ENCODE measurements at places on chromosomes 4 and X.

- DNase-seq, result no peak
These were observed 1.7 kb downstream of the OCIAD1 start for GRCh38 chr4:48832571-48832970.

- no peak for DNase-seq
These were observed 872.5 kb upstream of the SLIT2 start for GRCh38 chr4:19379191-19379708.

DNA sequence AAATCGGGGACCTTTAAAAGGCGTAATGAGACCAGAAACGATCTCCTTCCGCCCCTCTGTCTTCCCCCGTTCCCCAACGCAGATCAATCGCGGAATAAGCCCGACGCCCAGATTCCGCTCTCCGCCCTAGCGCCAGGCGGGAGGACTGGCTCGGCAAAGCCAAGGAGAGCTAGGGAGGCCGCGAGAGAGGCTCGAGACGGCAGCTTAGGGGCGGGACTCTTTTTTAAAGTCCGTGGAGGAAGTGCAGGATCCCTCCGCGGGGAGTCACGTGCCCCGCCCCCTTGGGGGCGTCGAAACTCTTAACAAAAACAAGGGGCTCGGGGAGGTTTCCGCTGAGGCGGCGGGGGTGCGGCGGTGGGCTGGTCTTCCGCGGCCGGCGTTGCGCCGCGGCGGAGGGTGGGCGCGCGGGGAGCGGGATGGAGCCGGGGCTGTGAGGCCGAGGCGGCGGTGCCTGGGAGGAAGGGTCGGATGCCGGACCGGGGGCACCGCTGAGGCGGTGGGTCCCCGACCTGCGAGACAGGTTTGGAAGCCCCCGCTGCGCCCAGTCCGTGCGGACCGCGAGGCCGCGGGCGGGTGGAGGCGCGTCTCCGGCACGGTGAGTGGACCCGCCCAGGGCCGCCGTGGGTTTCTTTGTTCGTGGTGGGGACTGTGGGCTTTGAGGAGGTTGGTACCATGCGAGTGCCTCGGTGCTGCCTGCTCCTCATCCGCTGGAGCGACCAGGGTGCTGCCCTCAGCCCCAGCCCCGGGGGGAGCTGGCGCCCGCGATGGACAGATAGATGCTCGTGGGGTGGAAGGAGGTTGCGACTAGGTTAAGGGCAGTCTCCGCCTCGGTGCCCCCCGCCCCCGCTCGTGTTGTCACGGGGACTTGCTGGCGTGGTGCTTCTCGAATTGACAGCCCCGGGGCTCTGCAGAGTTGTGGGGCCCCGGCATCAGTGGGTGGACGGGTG, at the start of gene CCNG2:
TSS of gene CCNG2 (plus strand) at position 296 of the 947 bp plus-strand sequence. CDS start 1,326 bp downstream, outside the sequence.
- DNase-seq, result peak; percentile 95

DNA sequence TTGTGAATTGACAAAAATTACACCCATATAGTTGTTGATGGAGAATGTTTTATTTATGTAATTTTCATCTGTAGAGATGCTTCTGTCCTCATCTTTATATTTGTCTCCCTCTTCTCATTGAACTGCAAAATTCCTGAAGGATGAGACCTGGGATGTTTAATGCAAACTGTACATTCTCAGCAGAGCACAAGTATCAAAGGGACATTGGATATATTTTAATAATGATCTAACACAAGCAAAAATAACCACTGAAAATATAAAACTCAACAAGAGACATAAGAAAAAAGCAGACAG, 28.6 kb downstream of the UGDH start:
- DNase-seq, result no peak

DNA sequence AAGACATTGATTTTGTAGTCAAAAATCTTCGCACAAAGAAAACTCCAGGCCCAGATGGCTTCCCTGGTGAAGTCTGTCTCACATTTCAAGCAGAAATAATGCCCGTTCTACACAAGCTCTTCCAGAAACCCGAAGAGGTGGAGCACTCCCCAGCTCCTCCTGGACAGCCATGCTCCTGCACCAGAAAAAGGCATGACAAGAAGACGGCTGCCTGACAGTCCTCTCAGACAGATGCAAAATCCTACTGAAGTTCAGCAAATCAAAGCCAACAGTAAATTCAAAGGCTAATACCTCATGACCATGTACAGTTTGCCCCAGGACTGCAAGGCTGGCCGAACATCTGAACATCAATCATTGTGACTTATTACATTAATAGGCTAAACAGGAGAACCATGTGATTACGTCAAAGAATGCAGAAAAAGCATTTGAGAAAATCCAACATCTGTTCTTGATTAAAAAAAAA, 30.8 kb upstream of the MXD4 start:
- DNase-seq, result no peak

DNA sequence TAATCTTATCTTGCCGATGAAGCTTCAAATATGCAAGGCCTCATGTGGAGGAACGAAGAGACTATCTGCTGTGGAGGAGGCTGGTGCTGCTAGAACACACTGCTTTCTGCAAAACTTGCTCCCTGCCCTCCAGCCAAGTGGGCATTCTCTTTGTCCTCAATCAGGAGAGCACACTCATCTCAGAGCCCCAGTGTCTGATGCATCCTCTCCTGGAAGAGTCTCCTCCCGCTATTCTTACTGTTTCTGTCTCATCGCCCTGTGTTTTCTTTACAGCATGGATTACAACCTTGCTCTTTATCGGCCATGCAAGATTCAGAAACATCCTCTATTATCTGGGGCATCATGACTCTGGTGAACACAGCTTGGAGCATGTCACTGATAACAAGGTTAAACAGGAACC, 68.2 kb upstream of the MTNR1A start:
- DNase-seq, result no peak

DNA sequence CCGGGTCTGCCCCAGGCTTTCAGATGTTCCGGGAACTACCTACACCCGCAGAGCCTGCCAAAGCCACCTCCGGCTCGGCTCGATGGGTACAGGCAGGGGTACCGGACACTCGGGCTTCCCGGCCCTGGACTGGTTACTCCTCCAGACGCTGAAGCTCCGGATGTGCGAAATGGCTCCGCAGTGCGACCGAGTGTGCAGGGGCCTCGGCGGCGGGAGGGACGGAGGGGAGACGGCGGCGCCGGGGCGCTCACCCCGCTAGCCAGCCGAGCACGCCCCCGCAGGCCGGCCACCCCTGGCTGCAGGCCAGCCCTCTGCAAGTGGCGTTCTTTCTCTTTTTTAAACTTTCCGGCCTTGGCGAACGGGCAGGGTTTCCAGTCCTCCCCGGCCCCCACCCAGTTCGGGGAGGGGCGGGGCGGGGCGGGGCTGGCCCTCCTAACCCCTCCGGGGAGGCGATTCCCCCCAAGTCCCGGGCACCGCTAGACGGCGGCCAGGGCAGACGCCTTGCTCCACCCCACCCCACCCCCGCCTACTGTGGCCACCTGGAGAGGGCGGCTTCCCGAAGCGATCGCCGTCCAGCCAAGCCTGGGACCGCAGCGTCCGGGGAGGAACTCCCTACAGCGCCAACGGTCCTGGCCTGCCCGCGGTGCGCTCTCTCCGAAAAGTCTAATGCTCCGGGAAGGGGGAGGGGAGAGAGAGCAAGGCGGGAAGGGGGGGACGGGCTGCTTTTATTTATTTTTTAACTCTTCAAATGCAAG, 7.5 kb downstream of the BCOR start:
- DNase-seq, result no peak

DNA sequence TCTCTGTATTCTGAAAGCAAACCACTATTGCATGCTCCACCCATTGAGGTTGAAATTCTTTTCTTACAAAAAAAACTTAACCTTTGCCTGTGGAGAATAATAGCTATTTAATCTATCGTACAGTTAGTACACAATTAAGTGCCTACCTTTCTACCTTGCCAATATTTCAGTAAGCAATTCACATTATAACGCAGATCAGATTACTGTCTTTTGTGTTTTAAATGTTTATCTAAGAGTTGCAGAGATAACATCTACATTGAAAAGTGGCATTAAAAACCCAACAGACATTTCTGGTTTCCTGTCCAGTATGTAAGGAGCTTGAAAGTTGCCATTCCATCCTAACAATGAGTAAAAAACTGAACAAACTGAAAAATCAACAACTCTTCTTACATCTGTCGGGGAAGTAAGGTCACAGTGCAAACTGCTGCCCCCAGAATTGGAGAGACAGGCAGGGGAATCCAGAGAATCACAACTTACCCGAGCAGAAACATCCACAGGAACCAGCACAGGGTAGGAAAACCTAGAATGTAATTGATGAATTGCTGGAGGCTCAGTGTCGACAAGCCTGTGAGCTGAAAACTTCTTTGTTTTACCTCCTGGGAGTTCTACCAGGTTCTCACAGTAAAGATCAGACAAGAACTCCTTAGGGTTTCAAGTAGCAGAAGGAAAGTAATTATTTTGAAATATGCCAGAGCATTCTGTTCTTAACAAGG, 27.3 kb upstream of the ACSL4 start:
- no peak for DNase-seq

GRCh38 chrX:152658302-152658701, 20.6 kb downstream of the GABRQ start:
- DNase-seq, result no peak

DNA sequence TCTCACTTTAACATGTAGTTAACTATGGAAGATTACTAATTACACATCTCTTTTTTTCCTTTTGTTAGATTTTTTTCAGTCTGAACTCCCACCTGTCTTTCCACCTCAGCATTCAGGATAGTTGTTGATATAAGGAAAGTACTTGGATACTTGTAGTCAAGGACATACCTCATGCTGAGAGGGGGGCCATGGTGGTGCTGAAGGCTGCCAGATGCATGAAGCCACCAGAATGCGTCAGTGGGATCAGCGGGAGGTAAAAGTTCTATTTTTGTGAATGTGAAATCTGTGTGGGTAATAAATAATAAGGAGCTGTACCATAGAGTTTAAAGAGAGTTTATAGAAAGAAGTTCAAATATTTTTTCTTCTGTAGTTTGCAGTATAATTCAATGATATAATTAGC, 13.1 kb upstream of the NDST4 start:
- DNase-seq, result no peak

GRCh38 chr4:137213372-137214173, 318.7 kb downstream of the PCDH18 start:
- no peak for DNase-seq

DNA sequence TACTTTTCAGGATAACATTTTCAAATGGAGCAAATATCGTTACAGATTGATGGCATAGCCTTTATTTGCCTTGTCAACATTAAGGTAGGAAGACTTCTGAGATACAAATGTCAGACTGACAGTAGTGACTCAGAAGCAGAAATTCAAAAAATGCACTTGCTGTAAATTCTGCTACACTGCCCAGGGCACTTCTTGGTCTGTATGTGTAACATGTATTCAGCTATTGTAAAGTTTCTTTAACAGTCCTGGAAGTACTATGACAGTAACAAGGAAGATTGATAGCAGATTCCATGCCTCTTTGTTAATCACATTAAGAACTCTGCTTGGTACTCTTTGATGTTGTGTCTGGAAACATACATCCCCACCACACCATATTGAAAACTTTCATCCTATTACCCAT, 69.6 kb upstream of the PCDH18 start:
- no peak for DNase-seq

DNA sequence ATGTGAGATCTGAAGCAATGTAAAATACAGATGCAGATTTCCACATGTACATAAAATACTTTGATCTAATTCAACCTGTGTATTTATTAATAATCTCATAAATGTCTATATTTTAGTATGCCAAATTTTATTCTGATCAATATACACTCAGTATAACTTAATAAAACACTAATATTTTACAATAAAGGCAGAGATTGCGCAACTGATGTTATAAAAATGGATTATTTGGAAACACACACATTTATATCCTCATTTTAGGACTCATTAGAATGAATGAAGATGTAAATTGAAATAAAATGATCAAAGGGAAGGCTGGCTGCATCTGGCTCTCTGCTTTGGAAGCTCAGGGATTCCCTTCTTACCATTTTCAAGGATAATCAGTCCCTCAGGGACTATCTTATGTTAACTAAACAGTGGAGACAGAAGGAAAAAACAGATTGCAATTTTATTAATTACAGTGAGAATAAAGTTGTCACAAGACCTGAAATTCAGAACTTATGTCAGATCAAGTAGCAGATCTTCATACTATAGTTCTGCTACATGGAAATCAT, 900.9 kb upstream of the EPHA5 start:
- DNase-seq, result no peak

GRCh38 chr4:144494280-144494679, 151.7 kb upstream of the HHIP start:
- DNase-seq, result no peak

DNA sequence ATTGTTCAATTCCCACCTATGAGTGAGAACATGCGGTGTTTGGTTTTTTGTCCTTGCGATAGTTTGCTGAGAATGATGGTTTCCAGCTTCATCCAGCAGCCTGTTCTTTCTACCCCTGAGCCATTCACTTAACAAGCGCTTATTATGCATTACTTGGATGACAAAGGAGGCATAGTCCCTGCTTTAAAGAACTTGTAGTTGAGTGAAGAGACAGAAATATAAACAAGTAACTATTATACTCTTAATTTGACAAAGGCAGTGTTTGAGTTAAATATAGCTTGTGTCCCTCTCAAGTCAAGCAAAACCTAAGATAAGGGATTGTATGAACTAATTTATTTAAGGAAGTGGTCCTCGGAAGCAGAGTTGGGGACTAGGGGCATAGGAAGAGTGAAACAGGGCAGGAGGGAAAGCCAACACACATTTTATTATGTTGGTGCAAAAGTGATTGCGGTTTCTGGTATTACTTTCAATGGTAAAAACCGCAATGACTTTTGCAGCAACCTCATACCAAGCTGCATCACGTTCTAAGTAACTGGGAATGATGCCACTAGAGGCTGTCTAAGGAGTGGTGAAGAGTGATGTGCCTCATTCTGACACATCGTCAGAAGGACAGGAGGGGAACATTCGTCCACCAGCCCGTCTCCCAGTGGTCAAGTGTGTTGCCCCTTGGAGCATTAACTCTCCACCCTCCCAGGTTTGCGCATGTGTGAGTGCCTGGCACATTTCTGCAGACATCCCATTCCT, 41.8 kb downstream of the QDPR start:
- no peak for DNase-seq

DNA sequence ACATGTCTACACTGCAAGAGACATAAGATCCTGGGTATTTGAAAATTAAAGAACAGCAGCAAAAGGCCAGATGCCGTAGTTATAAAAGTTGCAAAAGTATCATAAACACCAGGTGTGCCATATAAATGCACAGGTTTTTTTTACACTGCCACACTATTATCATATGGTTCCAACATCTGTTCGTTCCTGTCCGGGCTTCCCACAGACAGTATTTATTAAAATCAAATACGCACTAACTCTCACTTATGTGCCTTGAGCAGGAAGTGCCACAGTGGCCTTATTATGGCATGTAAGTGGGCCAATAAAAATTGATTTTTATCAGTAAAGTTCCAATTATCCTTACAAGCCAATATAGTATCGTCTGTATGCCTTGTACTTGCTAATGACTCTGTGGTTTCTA, 873.2 kb downstream of the RPA4 start:
- DNase-seq, result no peak

GRCh38 chrX:22220941-22221340, 51.8 kb upstream of the CBLL2 start:
- no peak for DNase-seq

GRCh38 chr4:151035328-151035727, 20.2 kb upstream of the LRBA start:
- DNase-seq, result no peak

Measured in C1 segment of cervical spinal cord (tissue), 14 donors.